ENCODE measurements at places on chromosomes 2 and 18. TPM values are rescaled to one million over a fixed set of nuclear protein-coding genes. Genes with fewer than 3 reads are reported as not detected.
A peak's percentile ranks its signal among the peaks of the same experiment; 100 is the strongest.

DNA sequence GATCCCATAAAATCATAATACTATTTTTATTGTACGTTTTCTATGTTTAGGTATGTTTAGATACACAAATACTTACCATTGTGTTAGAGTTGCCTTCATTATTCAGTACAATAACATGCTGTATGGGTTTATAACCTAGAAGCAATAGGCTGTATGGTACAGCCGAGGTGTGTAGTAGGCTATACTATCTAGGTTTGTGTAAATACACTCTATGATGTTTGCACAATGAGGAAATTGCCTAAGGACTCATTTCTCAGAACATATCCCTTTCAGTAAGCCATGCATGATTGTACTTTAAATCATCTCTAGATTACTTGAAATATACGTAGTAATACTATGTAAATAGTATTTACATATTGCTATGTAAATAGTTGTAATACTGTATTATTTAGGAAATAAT is 156.7 kb downstream of the CDCA7 start:
- peaks cover 18% of the 10 kb centered on the region for H3K27me3 ChIP-seq
- no peaks in the 10 kb centered on the region for H3K36me3 ChIP-seq
- H3K4me3 ChIP-seq: no peak overlapping the region
- H3K27ac ChIP-seq: no peak overlapping the region

- peaks cover 12% of the 10 kb centered on the region for H3K4me1 ChIP-seq
- no peak overlapping the region for H3K27ac ChIP-seq
- H3K4me3 ChIP-seq: no peak overlapping the region
- peaks cover 2% of the 10 kb centered on the region for H3K27me3 ChIP-seq
- no peak for DNase-seq
- H3K36me3 ChIP-seq: no peaks in the 10 kb centered on the region
These were observed 34.9 kb upstream of the CTDP1 start for GRCh38 chr18:79644666-79645057.

Gene HOXD12
- not detected for total RNA-seq

DNA sequence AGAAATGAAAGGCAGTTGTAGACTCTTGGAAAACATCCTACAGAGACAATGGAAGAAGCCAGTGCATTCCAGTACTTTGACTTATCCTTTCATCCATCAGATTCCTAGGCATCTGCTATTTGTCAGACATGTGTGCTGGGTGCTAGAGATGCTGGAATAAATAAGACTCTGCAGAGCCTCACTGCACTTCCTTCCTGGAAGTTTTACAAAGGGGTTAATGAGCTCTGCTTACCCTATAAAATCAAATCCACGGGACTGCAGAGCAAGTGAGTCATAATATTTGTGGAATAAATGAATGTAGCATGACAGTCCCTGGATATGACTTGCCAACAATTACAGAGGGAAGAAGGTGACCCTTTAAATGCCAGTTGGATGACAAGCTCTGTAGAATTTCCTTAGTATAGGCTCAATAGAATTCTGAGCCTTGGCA is 52.7 kb upstream of the NPAS2 start:
- no peak overlapping the region for H3K27ac ChIP-seq
- H3K4me1 ChIP-seq: no peaks in the 10 kb centered on the region
- H3K4me3 ChIP-seq: no peak overlapping the region
- H3K27me3 ChIP-seq: no peaks in the 10 kb centered on the region
- no peak for DNase-seq
- H3K36me3 ChIP-seq: no peaks in the 10 kb centered on the region

DNA sequence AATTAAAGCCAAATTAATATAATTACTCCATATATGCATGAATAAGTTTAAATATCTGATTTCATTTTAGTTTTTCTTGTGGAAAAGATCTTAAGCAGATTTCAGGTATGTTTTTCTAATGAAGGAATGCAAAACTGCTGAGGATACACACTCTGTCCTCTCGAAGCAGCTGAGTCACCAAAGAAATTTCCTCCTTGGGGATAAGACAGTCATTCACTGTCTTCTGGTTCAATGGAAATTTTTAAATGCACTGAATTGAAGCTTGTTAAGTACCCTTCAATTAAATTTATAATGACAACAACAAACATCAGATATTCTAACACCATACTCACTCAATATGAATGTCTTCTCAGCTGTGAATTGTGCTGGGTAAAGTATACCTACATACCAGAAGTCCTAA is 101.5 kb upstream of the DNER start:
- no peak overlapping the region for H3K4me3 ChIP-seq
- peaks cover 27% of the 10 kb centered on the region for H3K36me3 ChIP-seq
- no peaks in the 10 kb centered on the region for H3K27me3 ChIP-seq
- no peak for DNase-seq

Gene ACVR2A
- 1.2 TPM for total RNA-seq

DNA sequence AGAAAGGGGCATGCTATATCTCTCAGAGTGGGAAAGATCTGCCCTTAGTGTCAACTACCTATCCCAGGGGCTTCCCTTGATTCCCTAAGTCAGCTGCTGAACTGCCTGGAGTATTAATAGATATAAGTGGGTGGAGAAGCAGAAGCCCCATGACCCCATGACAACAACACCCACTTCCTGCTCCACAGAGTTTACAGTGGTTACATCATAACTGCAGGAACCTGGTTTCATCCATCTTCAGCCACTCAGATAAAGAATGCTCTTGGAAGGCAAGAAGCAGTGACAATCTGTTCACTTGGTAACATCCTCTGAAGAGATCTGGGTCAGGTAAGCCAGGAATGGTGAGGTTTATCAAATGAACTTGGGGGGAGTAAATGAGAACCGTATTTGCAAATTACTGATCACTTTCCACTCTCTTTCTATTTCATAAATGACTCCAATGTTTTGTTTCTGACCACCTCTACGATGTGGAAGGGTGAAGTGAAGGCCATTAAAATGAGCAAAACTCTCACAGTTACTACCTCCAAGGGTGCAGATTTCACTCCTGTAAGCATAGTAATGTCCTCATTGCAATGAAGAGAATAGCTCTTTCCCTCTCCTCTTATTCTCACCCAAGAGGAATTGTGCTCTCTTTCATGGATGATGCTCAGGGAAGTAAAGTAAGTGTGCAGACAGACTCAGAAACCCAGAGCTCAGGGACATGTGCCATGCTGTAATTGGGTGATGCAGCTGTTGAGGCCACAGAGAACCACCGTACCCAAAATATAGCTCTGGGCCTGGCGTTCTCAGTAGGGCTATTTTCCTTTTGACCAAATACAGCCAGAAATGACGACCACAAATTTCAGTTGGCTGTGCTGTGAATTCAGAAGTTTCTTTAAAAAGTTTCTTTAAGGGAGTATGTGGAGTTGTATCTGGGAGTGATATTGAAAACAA is 192.8 kb upstream of the APCDD1 start:
- H3K27me3 ChIP-seq: no peaks in the 10 kb centered on the region
- no peak for DNase-seq
- H3K36me3 ChIP-seq: no peaks in the 10 kb centered on the region
- no peak overlapping the region for H3K27ac ChIP-seq
- H3K4me1 ChIP-seq: no peaks in the 10 kb centered on the region

- H3K27me3 ChIP-seq: peaks cover 20% of the 10 kb centered on the region
- H3K27ac ChIP-seq: peak overlapping the region; percentile 55
- DNase-seq: peak; percentile 80
- H3K4me1 ChIP-seq: peaks cover 14% of the 10 kb centered on the region
- H3K4me3 ChIP-seq: peak overlapping the region; percentile 10
- peaks cover 13% of the 10 kb centered on the region for H3K36me3 ChIP-seq
These were observed 154.7 kb upstream of the HS6ST1 start for GRCh38 chr2:128473175-128474035.

DNA sequence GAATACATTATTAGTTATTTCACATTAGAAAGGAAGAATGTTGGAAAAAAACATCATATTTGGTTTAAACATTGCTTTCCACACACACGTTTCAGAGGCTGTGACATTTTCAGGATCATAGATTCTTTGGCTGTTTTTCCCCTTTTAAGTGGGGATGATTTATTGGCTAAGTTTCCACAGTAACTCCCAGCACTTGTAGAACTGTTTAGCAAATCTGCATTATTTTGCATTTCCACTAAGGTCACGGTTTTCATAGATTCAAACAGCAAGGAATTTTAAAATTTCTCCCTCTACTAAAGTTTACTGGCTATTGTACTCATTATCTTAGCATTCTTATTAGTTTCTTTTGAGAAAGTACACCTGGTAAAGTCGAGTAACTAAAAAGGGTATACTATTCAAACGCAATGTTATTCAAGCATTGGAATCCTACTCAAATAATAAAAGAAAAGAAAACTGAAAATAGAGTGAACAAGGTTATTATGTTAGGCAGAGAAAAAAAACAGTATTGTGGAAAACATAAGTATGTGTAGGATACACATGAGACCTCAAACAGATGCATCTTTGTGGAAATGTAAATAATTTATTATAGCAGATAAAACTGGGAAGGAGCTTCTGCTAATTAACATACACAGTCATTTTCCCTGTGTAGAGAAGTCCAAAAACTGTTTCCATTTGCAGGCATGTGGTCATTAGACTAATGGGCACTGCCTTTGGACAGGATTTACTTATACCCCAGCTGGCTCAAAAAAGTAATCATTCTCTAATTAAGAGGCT is 633.8 kb downstream of the NRXN1 start:
- no peak for DNase-seq
- no peak overlapping the region for H3K4me3 ChIP-seq
- H3K27me3 ChIP-seq: no peaks in the 10 kb centered on the region
- no peak overlapping the region for H3K27ac ChIP-seq

Gene EFR3B
- total RNA-seq: 0.16 TPM

DNA sequence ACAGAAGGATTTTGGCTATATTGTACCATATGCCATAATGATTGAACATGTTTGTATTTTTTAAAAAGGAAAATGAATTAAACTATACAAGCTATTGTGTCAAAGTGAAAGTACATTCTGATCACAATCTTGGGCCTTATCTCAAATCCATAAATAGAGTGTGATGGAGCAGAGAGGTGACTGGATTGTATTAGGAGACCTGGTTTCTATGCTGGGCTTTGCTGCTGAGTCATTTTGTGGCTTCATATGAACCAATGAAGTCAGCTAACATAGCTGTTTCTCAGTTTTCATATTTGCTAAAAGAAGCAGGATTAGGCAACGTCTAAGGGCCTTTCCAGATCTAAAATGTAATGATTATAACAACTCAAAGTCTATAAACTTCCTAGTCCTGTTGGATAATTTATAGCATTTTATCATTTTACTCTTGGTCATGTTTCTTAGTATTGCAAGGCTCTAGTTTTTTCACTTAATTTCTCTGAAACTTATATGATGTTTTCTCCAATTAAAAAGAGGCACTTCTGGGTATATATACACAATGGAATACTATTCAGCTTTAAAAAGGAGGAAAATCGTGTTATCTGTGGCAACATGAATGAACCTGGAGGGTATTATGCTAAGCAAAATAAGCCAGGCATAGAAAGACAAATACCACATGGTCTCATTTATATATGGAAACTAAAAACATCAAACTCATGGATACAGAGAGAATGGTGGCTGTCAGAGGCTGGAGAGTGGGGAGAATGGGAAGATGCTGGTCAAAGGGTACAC is 112.3 kb downstream of the MEP1B start:
- peak; percentile 4 for DNase-seq
- peaks cover 19% of the 10 kb centered on the region for H3K27me3 ChIP-seq
- H3K36me3 ChIP-seq: no peaks in the 10 kb centered on the region
- peaks cover 6% of the 10 kb centered on the region for H3K4me1 ChIP-seq
- no peak overlapping the region for H3K27ac ChIP-seq

Gene PPIG
- total RNA-seq: 62.0 TPM

DNA sequence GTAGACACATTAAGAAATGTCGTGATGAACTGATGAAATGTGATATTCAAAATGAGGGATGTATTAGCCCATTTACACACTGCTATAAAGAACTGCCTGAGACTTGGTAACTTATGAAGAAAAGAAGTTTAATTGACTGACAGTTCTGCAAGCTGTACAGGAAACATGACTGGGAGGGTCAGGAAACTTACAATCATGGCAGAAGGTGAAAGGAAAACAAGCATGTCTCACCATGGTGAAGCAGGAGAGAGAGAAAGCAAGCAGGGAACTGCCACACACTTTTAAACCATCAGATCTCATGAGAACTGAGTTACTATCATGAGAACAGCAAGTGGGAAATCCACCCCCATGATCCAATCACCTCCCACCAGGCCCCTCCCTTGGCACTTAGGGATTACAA is 1010.8 kb upstream of the CELF4 start:
- no peaks in the 10 kb centered on the region for H3K27me3 ChIP-seq
- no peak overlapping the region for H3K4me3 ChIP-seq
- H3K4me1 ChIP-seq: peaks cover 31% of the 10 kb centered on the region
- H3K36me3 ChIP-seq: peaks cover 4% of the 10 kb centered on the region

Gene PLGLB2
- total RNA-seq: 0.32 TPM

Gene APCDD1
- not detected for total RNA-seq

Gene CYP1B1
- 3.6 TPM for total RNA-seq

Gene MYO5B
- total RNA-seq: not detected

Gene NLRC4
- not detected for total RNA-seq

- DNase-seq: no peak
- H3K4me1 ChIP-seq: no peaks in the 10 kb centered on the region
- no peaks in the 10 kb centered on the region for H3K27me3 ChIP-seq
- no peak overlapping the region for H3K4me3 ChIP-seq
- H3K36me3 ChIP-seq: peaks cover 10% of the 10 kb centered on the region
- H3K27ac ChIP-seq: no peak overlapping the region
These were observed 9.8 kb downstream of the TUBB6 start for GRCh38 chr18:12317664-12318333.

DNA sequence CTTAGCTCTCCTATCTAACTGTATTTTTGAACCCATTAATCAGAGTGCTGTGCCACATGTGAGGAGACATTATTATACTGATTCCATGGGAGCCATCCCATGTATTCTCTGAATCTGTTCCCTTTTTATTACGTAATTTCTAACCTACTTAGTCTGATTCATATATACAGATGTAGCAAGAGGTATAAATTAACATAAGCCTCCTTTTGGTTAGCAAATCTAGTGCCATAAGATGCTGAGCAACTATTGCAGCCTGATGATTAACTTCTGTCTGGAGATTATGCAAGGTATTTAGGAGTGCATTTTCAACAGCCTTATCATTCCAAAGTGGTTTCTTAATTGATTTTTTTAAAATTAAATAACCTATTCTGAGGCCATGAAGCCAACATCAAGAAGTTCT is 114.1 kb upstream of the MSH2 start:
- no peak overlapping the region for H3K27ac ChIP-seq
- H3K4me3 ChIP-seq: no peak overlapping the region
- H3K36me3 ChIP-seq: no peaks in the 10 kb centered on the region
- DNase-seq: no peak

Gene STPG4
- total RNA-seq: not detected

Measured in activated CD8-positive, alpha-beta T cell treated with anti-CD3 and anti-CD28 coated beads for 36 hours (primary cell).